ENCODE measurements at places on chromosomes 7 and 10. TPM values are rescaled to one million over a fixed set of nuclear protein-coding genes. Genes with fewer than 3 reads are reported as not detected.

- no peak overlapping the region for H3K4me3 ChIP-seq
- H3K4me1 ChIP-seq = peaks cover 13% of the 10 kb centered on the region
- H3K36me3 ChIP-seq = peaks cover 4% of the 10 kb centered on the region
- H3K27ac ChIP-seq = peak overlapping the region; percentile 65
- DNase-seq = no peak
- peaks cover 2% of the 10 kb centered on the region for H3K27me3 ChIP-seq
These were observed 5.8 kb upstream of the C1GALT1 start for GRCh38 chr7:7176406-7177043.

- H3K36me3 ChIP-seq = no peaks in the 10 kb centered on the region
- H3K27me3 ChIP-seq = no peaks in the 10 kb centered on the region
- peaks cover 2% of the 10 kb centered on the region for H3K4me1 ChIP-seq
These were observed 209.1 kb downstream of the TRIL start for GRCh38 chr7:28748933-28749584.

DNA sequence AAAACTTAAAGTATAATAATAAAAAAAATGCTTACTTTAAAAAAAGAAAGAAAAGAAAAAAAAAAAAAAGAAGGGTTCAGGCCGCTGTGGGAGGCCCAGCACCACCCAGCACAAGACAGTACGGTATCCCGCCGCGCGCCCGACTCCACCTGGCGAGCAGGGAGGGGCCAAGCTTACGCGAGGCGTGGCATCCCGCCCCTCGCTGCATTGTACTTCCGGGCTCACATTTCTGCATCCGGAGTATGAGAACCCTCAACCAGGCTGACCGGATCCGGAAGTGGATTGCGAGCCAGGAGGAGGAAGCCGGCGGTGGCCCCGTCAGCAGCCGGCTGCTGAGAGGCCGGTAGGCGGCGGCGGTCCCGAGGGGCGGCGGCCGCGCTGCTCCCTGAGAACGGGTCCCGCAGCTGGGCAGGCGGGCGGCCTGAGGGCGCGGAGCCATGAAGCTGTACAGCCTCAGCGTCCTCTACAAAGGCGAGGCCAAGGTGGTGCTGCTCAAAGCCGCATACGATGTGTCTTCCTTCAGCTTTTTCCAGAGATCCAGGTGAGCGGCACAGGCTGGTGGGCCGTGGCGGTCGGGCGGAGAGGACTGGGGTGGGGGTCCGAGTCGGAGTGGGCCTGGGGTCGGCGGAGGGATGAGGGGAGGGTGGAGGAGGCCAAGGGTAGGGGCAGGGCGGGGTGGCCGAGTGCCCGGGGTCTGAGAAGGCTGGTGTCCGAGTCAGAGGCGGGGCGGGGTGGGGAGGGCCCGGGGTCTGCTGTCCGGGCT lies at the start of gene YKT6:
Gene YKT6 (plus strand): TSS at position 280 of the 763 bp plus-strand sequence. CDS start 158 bp downstream, at position 438.
- peak within 1 kb of the TSS; percentile 24 for H3K27ac ChIP-seq
- peak; percentile 86 for DNase-seq
- peaks cover 8% of the 10 kb centered on the region for H3K36me3 ChIP-seq
- H3K27me3 ChIP-seq = peaks cover 1% of the 10 kb centered on the region
- H3K4me3 ChIP-seq = peak within 1 kb of the TSS; percentile 96
- H3K4me1 ChIP-seq = peaks cover 10% of the 10 kb centered on the region

DNA sequence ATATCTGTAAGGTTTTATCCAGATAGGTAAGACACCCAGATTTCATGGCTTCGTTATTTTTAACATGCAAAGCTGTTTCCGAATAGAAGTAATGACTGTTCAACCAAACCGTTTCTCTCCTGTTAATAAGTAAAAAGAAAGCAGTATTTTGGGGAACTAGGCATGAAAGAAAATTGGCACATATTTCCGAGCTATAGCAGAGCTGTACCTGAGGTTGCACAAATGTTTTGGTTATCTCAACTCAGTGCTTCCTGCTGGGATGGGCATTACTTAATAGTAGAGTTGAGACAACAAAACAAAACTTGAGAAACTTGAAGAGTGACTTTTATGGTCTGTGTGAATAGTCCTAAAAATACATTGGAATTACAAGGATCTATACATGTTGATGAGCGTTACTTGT lies 564.3 kb upstream of the SORCS1 start:
- no peaks in the 10 kb centered on the region for H3K27me3 ChIP-seq
- H3K4me1 ChIP-seq = no peaks in the 10 kb centered on the region
- H3K27ac ChIP-seq = no peak overlapping the region
- H3K4me3 ChIP-seq = no peak overlapping the region
- no peaks in the 10 kb centered on the region for H3K36me3 ChIP-seq

Gene ACHE
- 3.0 TPM for total RNA-seq

GRCh38 chr10:73083221-73083620 lies 13.4 kb downstream of the P4HA1 start:
- no peak overlapping the region for H3K27ac ChIP-seq
- no peak for DNase-seq
- no peak overlapping the region for H3K4me3 ChIP-seq
- H3K4me1 ChIP-seq = no peaks in the 10 kb centered on the region

Gene NRG3
- total RNA-seq = 8.2 TPM

Gene ZNF488
- total RNA-seq = 0.41 TPM

GRCh38 chr10:4077804-4078203 lies 292.8 kb upstream of the KLF6 start:
- H3K4me1 ChIP-seq = peaks cover 8% of the 10 kb centered on the region
- H3K27me3 ChIP-seq = peaks cover 1% of the 10 kb centered on the region
- no peak overlapping the region for H3K27ac ChIP-seq
- H3K36me3 ChIP-seq = no peaks in the 10 kb centered on the region
- no peak for DNase-seq

Gene NPSR1
- total RNA-seq = not detected

GRCh38 chr7:107924841-107925504 lies 34.0 kb downstream of the DLD start:
- no peak for DNase-seq
- peaks cover 58% of the 10 kb centered on the region for H3K36me3 ChIP-seq
- peaks cover 19% of the 10 kb centered on the region for H3K4me1 ChIP-seq
- H3K27me3 ChIP-seq = peaks cover 4% of the 10 kb centered on the region
- H3K27ac ChIP-seq = peak overlapping the region; percentile 55

DNA sequence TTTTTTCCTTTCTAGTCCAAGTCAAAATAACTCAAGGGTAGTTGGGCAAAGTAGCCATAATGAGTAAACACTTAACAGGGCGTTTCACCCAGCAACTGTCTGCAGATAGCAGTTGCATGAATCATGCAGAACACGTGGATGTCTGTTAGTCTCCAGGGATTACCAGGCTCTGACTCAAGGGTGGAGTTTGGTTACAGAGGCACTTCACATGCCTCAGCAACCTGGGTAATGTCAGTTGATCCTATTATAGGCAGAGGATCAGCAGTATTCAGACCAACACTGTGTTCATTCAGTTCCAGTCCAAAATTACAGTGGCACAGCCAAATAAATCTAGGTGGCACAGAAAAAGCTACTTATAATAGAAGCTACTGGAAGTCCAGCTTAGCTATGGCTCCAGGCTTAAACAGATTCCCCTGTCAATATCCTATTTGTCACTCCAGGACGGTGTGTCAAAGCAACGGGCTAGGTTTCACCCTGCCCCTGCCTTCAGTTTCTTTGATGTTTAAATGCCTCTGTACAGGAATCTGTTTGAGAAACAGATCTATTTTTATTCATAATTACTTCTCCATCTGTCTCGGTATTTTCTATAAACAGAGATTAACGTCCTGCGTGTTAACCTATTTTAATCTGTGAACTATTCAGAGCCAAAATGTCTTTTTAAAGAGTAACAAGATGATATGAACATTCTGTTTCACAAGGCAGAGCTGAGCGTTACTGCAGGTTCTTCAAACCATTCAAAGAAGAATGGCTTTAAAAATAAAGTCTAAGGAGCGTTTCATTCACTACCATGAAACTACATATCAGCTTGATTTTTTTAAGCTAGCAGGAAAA lies 162.6 kb upstream of the AKR1E2 start:
- H3K36me3 ChIP-seq = no peaks in the 10 kb centered on the region
- no peak overlapping the region for H3K27ac ChIP-seq
- H3K4me3 ChIP-seq = no peak overlapping the region
- H3K27me3 ChIP-seq = peaks cover 7% of the 10 kb centered on the region

- no peaks in the 10 kb centered on the region for H3K36me3 ChIP-seq
- no peaks in the 10 kb centered on the region for H3K4me1 ChIP-seq
- no peak overlapping the region for H3K4me3 ChIP-seq
- DNase-seq = no peak
These were observed 42.0 kb upstream of the SLC13A1 start for GRCh38 chr7:123241809-123242208.

DNA sequence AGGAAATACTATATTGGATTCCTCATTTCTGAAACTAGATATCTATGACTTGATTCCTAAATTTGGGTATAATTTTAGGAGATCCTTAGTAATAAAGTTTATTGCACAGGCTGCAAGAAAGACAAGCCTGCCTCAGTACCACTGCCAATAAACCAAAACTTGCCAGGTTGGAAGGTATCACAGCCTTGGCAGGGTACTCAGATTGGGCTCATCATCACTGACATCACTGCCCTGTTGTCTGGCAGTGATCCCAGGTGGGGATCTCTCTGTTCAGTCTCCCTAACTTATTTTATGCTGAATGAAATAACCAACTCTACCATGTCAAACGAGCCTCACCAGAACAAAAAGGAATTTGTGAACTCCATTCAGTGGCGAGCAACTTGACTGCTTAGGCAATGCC lies 18.8 kb downstream of the FIGNL1 start:
- DNase-seq = no peak
- H3K36me3 ChIP-seq = no peaks in the 10 kb centered on the region
- no peak overlapping the region for H3K27ac ChIP-seq
- H3K4me1 ChIP-seq = no peaks in the 10 kb centered on the region
- H3K4me3 ChIP-seq = no peak overlapping the region
- H3K27me3 ChIP-seq = peaks cover 2% of the 10 kb centered on the region

DNA sequence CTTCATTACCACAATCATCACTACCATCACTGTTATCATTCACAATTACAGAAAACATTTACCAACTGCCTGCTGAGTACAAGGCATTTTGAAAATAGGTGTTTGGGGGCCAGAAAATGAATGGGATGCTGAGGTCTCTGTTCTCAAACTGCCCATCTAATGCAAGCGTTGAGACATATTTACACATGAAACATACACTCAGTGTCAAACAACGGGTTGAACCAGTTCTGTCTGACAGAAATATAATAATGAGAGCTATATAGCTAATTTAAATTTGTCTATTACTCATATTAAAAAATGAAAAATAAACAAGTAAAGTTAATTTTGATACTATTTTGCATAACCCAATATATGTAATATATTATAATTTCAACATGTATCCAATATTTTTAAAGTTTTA lies 303.1 kb downstream of the KCNMA1 start:
- no peak overlapping the region for H3K4me3 ChIP-seq
- no peaks in the 10 kb centered on the region for H3K36me3 ChIP-seq
- no peak for DNase-seq
- no peaks in the 10 kb centered on the region for H3K4me1 ChIP-seq
- H3K27ac ChIP-seq = no peak overlapping the region
- H3K27me3 ChIP-seq = no peaks in the 10 kb centered on the region

GRCh38 chr10:48294431-48294830 lies 12.0 kb upstream of the MAPK8 start:
- DNase-seq = no peak
- no peaks in the 10 kb centered on the region for H3K27me3 ChIP-seq
- H3K36me3 ChIP-seq = no peaks in the 10 kb centered on the region
- H3K4me3 ChIP-seq = no peak overlapping the region
- H3K27ac ChIP-seq = no peak overlapping the region

DNA sequence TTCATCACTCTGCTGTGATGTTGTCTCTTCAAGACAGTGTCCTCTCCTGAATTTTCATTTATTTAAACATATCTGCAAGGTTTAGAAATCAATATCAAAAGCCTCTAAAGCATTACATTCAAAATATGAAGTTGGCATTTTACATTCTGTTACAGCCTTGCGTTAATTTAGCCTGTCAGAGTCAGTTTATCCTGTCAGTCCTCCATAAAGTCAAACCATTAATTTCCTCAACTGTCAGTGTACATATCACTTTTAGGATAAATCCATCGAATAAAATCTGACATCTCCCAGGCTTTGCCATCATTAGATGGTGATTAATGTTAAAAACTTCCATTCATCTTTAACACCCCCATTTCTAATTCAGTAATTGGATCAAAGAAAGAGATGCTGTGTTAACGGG lies 77.0 kb downstream of the NPY start:
- H3K4me1 ChIP-seq = no peaks in the 10 kb centered on the region
- DNase-seq = no peak
- H3K4me3 ChIP-seq = no peak overlapping the region
- no peaks in the 10 kb centered on the region for H3K36me3 ChIP-seq

DNA sequence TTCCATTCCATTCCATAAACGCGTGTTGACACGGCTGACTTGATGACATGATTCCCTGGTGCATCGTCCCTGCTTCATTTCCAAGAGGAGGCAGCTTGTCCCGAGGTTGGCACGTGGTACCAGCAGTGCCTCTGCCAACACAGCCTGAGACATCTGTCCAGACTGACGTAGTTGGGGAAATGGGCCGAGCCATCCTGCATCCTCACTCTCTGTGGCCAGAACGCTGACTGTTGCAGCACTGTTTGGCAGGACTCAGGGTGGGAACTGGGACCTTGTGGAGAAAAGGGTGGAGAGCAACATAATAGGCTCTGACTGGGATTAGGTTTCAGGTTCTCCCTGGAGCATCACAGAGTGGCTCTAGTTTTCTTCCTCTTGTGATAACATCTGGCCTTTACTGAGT lies 118.6 kb upstream of the BTBD16 start:
- no peak overlapping the region for H3K4me3 ChIP-seq
- H3K36me3 ChIP-seq = peaks cover 8% of the 10 kb centered on the region
- H3K4me1 ChIP-seq = peaks cover 35% of the 10 kb centered on the region
- H3K27ac ChIP-seq = peak overlapping the region; percentile 76
- DNase-seq = no peak

DNA sequence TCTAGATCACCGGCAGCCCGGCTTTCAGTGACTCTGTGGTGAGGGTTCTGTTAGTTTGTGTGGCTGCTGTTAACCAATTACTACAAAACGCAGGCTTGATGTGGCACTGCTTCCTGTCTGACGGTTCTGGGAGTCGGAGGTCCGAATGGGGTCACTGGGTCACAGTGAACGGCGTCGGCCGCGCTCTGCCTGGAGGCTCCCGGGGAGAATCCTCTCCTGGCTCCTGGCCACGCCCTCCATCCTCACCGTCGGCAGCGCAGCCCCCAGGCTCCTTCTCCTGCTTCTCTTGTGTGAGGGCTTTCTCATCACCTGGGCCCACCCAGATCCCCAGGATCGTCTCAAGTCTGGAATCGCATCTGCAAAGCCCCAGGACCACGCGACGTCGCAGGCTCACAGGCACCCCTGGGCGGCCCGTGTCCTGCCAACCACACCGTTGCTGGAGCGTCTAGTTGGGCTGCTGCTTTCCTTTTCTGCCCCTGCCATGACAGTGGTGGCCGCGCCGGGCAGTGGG lies 31.8 kb upstream of the NKX6-2 start:
- no peak overlapping the region for H3K4me3 ChIP-seq
- no peak overlapping the region for H3K27ac ChIP-seq
- H3K4me1 ChIP-seq = no peaks in the 10 kb centered on the region
- no peak for DNase-seq
- H3K27me3 ChIP-seq = peaks cover 13% of the 10 kb centered on the region
- peaks cover 8% of the 10 kb centered on the region for H3K36me3 ChIP-seq

Gene UBE2H
- total RNA-seq = 92.3 TPM

Gene GPR158
- 0.13 TPM for total RNA-seq

Gene AGBL3
- 3.0 TPM for total RNA-seq

- peaks cover 4% of the 10 kb centered on the region for H3K4me1 ChIP-seq
- no peaks in the 10 kb centered on the region for H3K27me3 ChIP-seq
- no peak for DNase-seq
- no peaks in the 10 kb centered on the region for H3K36me3 ChIP-seq
These were observed 132.9 kb downstream of the FAM204A start for GRCh38 chr10:118209215-118209614.

GRCh38 chr7:101614939-101615302 lies 14.2 kb downstream of the MYL10 start:
- DNase-seq = no peak
- H3K4me3 ChIP-seq = no peak overlapping the region
- H3K36me3 ChIP-seq = no peaks in the 10 kb centered on the region
- H3K4me1 ChIP-seq = no peaks in the 10 kb centered on the region

Gene ADAM8
- total RNA-seq = 1.5 TPM

Data from endothelial cell (in vitro differentiated cells).